T-cell (primary cell): ENCODE measurements at places on chromosomes 3 and 15. TPM values are rescaled to one million over a fixed set of nuclear protein-coding genes. Genes with fewer than 3 reads are reported as not detected.

Gene ITIH1
- total RNA-seq = 0.49 TPM

Gene SLC22A14
- total RNA-seq = not detected

Gene UNC13C
- total RNA-seq = not detected

Gene ANKRD63
- total RNA-seq = 0.23 TPM

GRCh38 chr3:155248531-155249187, 44.8 kb downstream of the STRIT1 start:
- no peak for DNase-seq

DNA sequence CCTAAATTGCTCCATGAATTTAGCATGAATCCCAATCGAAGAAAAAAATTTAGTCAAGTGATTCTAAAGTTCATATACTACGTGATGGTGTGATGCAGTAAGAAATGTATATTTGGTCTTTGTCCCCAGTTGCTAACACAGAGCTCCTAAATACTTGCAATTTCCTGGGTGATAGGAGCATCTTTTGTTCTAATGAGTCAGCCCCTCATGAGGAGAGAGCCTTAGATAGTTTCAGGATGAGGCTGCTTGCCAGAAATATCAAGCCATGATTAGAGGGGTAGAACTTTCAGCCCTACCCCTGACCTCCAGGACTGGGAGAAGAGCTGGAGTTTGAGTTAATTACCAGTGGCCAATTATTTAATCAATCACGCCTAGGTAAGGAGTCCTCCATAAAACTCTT, 170.2 kb downstream of the PDE8A start:
- no peak for DNase-seq

DNA sequence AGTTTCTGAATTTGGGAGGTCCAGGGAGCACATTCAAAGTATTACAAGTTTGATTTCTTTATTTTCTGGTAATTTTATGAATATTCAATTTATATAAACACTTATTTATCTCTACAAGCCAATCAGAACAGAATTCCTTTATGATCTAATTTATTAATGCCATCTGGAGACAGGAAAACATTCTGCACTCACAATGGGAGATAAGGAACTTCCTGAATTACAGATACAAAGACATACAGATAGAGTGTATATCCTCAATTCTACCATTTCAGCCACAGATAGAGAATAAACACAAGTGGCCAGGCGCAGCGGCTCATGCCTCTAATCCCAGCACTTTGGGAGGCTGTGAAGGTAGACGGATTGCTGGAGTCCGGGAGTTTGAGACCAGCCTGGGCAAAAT, 86.0 kb downstream of the IQCH start:
- no peak for DNase-seq

DNA sequence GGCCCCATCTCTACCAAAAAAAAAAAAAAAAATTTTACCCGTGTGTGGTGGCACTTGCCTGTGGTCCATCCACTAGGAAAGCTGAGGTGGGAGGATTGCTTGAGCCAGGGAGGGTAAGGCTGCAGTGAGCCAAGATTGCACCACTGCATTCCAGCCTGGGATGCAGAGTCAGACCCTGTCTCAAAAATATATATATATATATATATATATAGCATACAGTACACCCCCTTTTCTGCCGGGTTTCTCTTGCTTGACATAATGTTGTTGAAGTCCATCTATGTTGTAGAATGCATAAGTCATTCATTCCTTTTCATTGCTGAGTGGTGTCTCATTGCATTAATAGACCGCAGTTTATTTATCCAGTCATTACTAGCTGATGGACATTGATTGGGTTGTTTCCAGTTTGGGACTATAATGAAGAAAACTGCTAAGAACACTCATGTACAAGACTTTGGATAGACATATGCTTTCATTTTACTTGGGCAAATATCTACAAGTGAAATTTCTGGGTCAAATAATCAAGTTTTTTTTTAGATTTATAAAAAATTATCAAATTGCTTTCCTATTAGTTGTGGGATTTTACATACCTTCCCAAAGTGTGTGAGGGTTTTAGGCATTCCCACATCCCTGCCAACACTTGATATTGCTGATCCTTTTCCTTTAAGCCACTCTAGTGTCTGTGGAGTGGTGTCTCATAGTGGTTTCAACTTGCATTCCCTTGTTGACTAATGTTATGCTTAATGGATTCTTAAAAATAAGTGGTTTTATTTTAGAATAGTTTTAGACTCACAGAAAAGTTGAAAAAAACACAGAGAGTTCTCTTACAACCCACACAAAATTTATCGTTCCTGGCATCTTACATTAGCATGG, 2.1 kb upstream of the PRR20G start:
- no peak for DNase-seq

GRCh38 chr15:31977812-31978661, 52.3 kb upstream of the CHRNA7 start:
- DNase-seq = peak; percentile 31

- no peak for DNase-seq
These were observed 56.6 kb downstream of the RLBP1 start for GRCh38 chr15:89164712-89165211.

DNA sequence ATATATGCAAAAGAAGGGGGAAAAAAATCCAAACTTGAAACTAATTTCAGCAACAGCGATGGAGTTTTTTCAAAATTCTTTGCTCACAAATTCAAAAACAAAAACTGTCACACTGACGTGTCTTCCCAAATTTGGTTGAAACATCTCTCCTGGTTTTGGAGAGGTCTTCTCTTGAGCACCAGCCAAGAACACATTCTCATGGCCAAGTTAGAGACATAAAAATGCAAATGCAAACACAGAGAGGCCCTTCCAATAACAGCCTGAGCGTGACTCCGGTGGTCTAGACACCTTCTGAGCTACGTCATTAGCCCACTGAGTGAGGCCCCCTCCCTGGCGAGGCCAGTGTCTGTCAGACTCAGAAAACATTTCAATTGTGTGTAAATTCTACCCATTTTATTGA, 436.0 kb upstream of the PROK2 start:
- no peak for DNase-seq
